ENCODE measurements at places on chromosomes 2 and 18.

GRCh38 chr2:160406591-160407392 is 86.8 kb downstream of the RBMS1 start:
- H3K4me3 ChIP-seq: peak overlapping the region; percentile 79
- H3K27me3 ChIP-seq: no peaks in the 10 kb centered on the region
- H3K4me1 ChIP-seq: peaks cover 80% of the 10 kb centered on the region
- peak overlapping the region; percentile 96 for H3K27ac ChIP-seq

- peak; percentile 39 for DNase-seq
- no peak overlapping the region for H3K4me3 ChIP-seq
- no peak overlapping the region for H3K27ac ChIP-seq
- H3K4me1 ChIP-seq: no peaks in the 10 kb centered on the region
Observed at GRCh38 chr2:20473128-20473527, 26.3 kb downstream of the RHOB start.

DNA sequence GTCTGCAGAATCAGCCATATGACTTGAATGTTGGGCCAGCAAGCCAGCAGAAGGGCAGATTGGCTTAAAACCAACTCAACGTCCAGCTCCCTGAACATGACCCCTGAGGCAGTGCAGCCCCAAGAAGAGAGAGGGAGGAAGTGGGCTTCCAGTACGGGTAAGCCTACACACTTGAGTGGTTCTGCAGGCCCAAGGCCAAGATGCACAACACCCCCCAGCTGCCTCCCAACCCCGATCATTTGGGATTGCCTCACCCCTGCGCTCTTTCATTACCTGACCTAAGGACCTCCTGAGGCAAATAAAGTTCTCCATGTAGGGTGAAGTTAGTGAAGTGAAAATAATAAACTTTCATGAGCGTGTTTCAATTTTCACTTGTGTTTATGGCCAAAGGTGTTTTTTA is 536.0 kb downstream of the TNS1 start:
- H3K27me3 ChIP-seq: no peaks in the 10 kb centered on the region
- H3K4me1 ChIP-seq: peaks cover 3% of the 10 kb centered on the region
- H3K36me3 ChIP-seq: no peaks in the 10 kb centered on the region
- no peak overlapping the region for H3K4me3 ChIP-seq
- H3K27ac ChIP-seq: no peak overlapping the region

- H3K27ac ChIP-seq: no peak overlapping the region
- no peak for DNase-seq
- H3K36me3 ChIP-seq: peaks cover 15% of the 10 kb centered on the region
- H3K4me1 ChIP-seq: peaks cover 56% of the 10 kb centered on the region
Observed at GRCh38 chr2:207765547-207765946, 4.2 kb downstream of the FZD5 start.

- H3K36me3 ChIP-seq: no peaks in the 10 kb centered on the region
- DNase-seq: no peak
- no peaks in the 10 kb centered on the region for H3K27me3 ChIP-seq
- H3K4me3 ChIP-seq: no peak overlapping the region
- no peak overlapping the region for H3K27ac ChIP-seq
- no peaks in the 10 kb centered on the region for H3K4me1 ChIP-seq
Observed at GRCh38 chr2:71952572-71953188, 195.0 kb downstream of the CYP26B1 start.
